Frontal cortex (tissue), 4 donors: ENCODE measurements at places on chromosomes 16 and 17. TPM values are rescaled to one million over a fixed set of nuclear protein-coding genes. Genes with fewer than 3 reads are reported as not detected.

DNA sequence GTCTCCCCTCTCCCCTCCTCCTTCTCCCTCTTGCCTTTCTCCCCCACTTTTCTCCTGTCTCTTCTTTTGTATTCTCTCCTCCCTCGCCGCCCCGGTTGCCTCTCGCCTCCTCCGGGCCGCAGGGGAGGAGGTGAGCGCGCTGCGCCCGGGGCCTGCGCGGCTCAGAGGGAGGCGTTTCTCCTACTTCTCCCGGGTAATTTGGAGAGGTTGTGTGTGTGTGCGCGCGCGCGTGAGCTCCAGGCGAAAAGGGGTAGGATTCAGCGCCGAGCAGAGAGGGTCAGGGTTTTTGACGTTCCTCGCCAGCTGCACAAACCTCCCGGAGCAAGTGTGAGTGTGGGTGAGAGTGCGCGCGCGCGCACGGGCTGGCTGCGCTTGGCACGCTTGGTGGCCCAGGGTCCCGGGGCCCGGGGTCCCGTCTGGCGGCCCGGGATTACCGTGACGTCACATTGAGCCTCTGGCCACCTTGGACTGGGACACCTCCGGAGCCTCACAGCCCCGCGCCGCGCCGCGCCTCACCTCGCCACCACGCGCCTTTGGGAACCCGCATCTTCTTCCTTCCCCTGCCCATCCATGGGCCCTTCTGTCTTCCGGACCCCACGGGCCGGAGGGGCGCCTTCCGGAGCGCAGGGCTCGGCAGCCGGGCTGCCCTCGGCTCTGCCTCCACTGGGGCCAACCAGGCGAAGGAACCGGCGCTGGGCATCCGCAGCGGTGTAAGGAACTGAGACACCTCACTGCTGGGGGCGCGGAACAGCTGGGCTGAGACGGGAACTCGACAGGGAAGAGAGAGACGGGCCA is 479 bp downstream of the IRX6 start:
- no peak for DNase-seq

Gene MLX
- total RNA-seq, result 22.8 TPM

Gene ANKFN1
- total RNA-seq, result 2.4 TPM

DNA sequence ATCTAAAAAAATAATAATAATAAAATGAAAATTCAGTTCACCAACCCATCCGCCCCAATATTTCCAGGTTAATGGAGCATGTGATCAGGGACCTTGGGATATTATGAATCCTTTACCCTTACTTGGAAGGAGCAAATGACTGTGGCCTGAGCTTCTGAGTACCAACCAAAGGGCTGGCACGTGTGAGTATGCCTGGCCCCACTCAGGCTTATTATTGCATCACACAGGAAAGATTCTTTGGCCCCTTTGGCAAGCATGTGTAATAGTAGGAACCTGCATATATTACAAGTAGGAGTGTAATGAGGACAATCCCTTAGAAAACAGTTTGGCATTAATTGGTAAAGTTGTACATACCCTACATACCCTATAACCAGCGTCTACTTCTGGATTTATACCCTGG is 7.2 kb upstream of the C17orf78 start:
- no peak for DNase-seq

- no peak for DNase-seq
These were observed 474.3 kb upstream of the TOM1L1 start for GRCh38 chr17:54426296-54426886.

Gene SHISA9
- total RNA-seq, result 13.9 TPM

GRCh38 chr17:7133424-7133823 is 18.8 kb upstream of the ASGR2 start:
- no peak for DNase-seq

DNA sequence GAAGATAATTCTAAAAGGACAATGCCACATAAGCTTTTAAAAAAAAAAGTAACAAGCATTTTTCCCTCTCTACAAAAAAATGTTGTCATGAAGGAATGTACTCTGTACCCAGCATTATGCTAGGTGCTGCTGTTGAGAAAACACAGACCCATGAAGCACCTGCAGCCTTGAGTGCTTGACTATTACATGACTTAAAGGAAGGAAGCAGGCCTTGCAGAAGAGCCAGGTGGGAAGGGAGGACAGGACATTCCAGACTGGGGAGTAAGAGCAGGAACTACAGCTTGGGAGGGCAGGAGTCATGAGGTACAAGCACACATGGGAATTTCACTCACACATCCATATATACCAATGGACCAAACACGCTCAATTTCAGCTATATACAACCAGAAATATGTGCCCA is 3.8 kb downstream of the MYO1D start:
- no peak for DNase-seq

Gene KIF18B
- total RNA-seq, result 0.41 TPM

Gene MINK1
- 15.9 TPM for total RNA-seq
